Activated naive CD8-positive, alpha-beta T cell treated with anti-CD3 and anti-CD28 coated beads for 36 hours (primary cell): ENCODE measurements at places on chromosomes 2 and 18. TPM values are rescaled to one million over a fixed set of nuclear protein-coding genes. Genes with fewer than 3 reads are reported as not detected.

The ST6GAL2 gene
- not detected for total RNA-seq

The MAP4K4 gene
- 36.5 TPM for total RNA-seq

The GAREM1 gene
- total RNA-seq, result not detected

DNA sequence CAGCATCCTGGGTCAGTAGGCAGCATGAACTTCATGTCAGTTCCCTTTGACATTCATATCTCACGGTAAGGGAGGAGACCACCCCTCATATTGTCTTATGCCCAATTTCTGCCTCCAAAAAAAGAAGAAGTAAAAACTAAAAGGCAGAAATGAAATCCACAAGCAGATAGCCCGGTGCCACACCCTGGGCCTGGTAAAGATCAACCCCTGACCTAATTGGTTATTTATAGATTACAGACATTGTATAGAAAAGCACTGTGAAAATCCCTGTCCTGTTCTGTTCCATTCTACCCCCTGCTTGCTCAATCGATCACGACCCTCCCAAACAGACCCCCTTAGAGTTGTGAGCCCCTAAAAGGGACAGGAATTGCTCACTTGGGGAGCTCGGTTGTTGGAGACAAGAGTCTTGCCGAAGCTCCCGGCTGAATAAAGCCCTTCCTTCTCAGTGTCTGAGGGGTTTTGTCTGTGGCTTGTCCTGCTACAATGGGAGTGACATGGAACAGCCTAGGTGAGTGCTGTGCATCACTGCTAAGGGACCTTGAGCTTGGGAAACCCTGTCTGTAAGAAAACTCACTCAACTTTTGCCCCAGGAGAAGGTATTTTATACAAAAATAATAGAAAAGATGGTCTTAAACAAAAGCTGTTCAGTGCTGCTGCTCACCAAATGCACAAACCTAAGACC, 11.1 kb downstream of the NDUFV2 start:
- DNase-seq, result no peak
- H3K4me3 ChIP-seq, result peak overlapping the region; percentile 55
- peak overlapping the region; percentile 90 for H3K27ac ChIP-seq
- H3K4me1 ChIP-seq, result peaks cover 80% of the 10 kb centered on the region
- H3K27me3 ChIP-seq, result no peaks in the 10 kb centered on the region
- peaks cover 64% of the 10 kb centered on the region for H3K36me3 ChIP-seq

GRCh38 chr2:215447056-215447455, 11.2 kb upstream of the FN1 start:
- H3K27ac ChIP-seq, result no peak overlapping the region
- peaks cover 48% of the 10 kb centered on the region for H3K27me3 ChIP-seq
- no peak overlapping the region for H3K4me3 ChIP-seq
- no peaks in the 10 kb centered on the region for H3K36me3 ChIP-seq
- H3K4me1 ChIP-seq, result no peaks in the 10 kb centered on the region
